ENCODE measurements at places on chromosomes 5 and 9.

DNA sequence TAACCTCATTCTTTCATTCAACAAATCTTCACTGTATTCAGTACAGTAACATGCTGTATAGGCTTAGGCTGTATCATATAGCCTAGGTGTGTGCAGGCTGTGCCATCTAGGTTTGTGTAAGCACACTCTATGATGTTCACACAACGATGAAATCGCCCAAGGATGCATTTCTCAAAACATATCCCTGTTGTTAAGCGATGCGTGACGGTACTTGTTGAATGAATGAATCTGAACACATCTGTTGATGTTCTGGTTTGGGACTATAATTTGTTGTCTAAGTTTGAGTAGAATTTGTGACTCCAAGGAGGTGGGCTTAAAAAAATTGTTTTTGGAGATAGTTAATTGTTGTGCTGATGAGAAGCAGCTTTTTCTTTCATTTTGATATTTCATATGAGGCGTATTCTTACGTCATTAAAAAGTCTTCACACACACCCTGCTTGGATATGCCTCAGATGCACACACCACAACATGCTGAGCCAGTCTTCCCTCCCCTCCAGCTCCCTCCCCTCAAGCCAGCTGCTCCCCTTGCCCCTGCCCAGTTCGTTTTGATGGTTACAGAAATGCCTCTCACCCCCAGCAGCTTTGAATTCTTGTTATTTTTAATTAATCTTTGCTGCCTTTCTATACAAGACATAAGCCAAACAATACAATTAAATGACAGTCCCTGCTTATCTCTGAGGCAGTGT is 5.5 kb upstream of the PSAT1 start:
- DNase-seq = no peak

GRCh38 chr5:95471942-95472341 is 80.8 kb downstream of the FAM81B start:
- no peak for DNase-seq

- no peak for DNase-seq
Observed at GRCh38 chr5:88827997-88828396, 55.0 kb downstream of the MEF2C start.

GRCh38 chr9:134624621-134625181 is 16.9 kb upstream of the COL5A1 start:
- no peak for DNase-seq

GRCh38 chr9:107390778-107391177 is 98.8 kb downstream of the KLF4 start:
- no peak for DNase-seq

GRCh38 chr9:32886021-32886420 is 102.7 kb downstream of the TMEM215 start:
- no peak for DNase-seq

DNA sequence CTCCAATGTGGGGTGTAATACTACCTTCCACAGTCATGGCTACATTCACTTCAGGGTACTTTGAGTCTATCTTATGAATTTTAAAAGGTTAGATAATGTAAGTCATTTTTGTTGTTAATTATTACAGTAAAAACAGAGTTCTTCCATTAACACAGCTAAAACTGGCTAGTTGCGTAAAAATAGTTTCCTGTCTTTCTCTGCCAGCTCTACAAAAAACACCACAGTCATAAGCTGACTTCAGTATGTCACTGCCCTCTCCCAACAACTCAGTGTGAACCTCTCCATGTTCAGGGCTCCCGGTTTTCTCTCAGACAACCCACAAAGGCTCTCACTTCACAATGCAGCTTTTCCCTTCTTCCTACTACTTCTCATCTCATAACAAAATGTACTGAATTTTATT is 84.8 kb upstream of the ITGA1 start:
- no peak for DNase-seq

- no peak for DNase-seq
Observed at GRCh38 chr5:67147760-67148159, 48.8 kb downstream of the CD180 start.

- DNase-seq = no peak
Observed at GRCh38 chr5:147523069-147523468, 13.2 kb upstream of the DPYSL3 start.

GRCh38 chr9:90290716-90291485 is 351.7 kb downstream of the DIRAS2 start:
- DNase-seq = no peak

DNA sequence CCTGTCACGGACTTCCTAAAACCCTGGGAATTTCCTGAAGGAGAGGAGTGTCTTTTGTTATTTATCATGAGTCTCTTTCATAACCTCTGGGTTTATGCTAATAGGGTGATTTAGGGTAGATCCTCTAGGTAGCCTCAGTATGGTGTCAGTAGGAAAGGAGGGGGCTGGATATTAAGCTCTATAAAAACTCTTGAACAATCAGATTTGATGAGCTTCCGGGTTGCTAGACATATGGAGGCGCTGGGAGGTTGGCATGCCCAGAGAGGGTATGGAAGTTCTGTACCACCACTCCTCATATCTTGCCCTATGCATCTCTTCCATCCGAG is 15.6 kb upstream of the PTBP3 start:
- no peak for DNase-seq

DNA sequence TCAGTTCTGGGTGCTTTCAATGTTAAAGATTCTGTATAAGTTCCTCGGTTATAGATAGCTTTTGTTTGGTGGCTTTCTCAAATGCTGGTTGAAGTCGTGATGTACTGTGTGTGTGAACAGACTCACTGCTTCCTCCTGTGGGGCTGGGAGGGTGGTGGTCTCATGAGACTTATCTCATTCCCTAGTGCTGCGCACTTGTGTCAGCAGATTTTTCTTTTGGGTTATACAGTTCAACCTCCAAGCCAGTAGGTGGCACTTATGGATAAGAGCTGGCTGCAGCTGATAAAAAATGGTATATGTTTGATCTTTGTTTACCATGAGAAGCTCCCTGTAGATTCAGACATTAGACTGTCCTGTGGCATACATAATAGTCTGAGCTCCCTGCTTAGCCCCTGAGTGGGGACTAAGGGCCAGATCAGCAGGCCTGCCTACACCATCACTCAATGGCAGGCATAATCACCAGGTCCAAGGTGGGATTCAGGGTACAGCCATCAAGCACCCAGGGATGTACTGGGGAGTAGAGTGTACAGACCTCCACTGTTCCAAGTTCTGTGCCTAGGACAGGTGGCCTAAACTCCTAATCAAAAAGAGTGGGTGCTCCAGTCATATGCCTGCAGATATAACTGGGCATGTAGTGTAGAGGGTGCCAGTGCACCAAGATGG is 174.2 kb downstream of the OXCT1 start:
- no peak for DNase-seq

GRCh38 chr5:168771678-168772077 is 192.5 kb upstream of the PANK3 start:
- no peak for DNase-seq

GRCh38 chr5:41508696-41509398 is 1.6 kb downstream of the PLCXD3 start:
- DNase-seq = no peak

GRCh38 chr5:107570181-107570580 is 100.6 kb downstream of the EFNA5 start:
- DNase-seq = no peak

DNA sequence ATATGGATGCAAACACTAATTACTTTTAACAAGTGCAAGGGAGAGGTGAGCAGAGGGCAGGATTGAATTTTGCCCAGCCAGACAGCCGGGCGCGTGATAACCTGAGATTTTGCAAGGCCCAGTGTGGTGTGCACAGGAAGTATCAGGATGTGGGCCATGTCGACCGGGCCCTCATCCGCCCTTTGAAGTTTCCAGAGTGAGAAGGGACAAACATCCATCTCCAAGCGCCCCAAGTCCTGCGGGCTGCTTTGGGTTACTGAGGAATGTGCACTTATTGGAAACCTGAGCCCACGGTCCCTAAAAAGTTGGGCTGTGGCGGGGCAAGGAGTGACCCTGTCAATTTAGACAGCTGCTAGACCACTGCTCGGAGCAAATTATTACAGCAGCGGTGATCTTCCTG is 272.2 kb upstream of the IRX2 start:
- no peak for DNase-seq

DNA sequence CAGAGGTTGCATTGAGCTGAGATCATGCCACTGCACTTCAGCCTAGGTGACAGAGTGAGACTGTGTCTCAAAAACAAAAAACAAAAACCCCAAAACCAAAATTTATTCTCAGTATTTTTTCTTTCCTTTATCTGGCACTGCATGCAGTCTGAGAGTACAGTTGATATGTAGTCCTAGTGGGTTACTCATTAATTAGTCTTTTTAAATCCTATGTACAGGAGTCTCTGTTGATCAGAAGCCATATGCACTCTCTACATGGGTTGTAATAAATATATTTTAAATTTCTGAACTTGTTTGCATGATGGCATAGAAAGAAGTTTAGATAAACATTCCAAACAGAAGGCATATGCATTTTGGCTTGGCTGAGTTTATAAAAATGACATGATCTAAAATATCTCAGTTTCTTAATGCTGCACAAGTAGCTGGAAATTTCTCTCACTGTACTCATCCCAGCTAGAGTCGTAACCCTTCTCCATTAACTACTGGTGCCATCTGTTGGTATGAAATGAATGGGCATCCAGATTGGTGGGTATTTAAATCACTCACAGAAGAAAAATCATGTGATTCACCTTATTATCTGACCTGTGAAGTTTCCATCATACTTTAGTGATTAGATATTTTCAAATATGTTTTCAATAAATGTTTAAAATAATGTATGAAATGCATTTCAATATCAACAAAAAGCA is 284.8 kb downstream of the CTNND2 start:
- DNase-seq = no peak

GRCh38 chr9:32716955-32717543 is 66.3 kb upstream of the TMEM215 start:
- DNase-seq = no peak

- no peak for DNase-seq
Observed at GRCh38 chr5:8560776-8561175, 691.8 kb downstream of the MTRR start.

- DNase-seq = no peak
Observed at GRCh38 chr9:109499631-109500410, 1.7 kb upstream of the PTPN3 start.

DNA sequence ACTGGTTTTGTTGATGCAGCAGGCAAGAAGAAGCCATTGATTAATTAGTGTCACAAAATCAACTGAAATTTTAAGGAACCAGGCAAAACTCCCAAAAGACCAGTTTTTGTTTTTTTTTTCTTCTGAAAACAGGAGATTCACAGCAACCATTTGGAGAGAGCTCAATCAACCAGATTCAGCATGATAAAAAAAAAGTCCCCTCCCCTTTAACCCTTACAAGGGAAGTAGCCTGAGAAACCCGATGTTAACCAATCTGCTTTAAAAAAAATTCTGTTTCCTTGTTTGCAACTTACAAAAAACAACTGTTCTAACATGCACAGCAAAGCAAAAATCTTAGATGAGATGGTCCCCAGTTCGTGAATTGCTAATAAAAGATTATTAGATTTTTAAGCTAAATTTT is 59.7 kb downstream of the HMHB1 start:
- DNase-seq = no peak

DNA sequence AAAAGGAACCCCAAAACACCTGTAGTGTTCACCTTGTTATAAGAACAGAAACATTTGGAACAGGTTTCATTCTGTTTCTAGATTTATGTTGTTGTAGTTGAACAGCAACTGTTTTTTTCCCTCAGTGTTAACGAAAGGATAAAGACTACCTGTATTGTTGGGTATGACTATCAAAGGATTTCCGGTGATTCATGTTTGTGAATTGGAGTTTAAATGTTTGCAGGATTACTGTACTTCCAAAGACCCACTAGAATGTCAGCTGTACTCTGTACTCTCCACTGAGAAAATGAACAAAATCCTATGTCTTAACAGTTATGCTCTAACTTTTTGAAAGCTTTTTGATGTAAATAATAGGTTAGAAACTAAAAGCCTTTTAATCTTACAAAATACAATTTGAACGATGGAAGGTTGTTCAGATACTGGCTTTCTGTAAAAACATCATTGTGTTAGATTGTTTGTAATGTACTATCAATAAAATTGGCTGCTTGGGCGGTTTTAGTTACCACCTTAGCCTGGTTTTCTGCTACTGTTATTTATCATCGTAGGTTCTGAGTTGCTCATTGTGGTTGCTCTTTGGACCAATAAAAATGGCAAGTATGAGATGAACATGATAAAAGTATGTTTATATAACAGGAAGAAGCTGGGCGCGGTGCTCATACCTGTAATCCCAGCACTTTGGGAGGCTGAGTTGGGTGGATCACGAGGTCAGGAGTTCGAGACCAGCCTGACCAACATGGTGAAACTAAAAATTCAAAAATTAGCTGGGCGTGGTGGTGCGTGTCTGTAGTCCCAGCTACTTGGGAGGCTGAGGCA is 44.1 kb downstream of the DCP2 start:
- DNase-seq = no peak
